ENCODE measurements at places on chromosomes 7 and 10.

GRCh38 chr10:992871-993270, 4.6 kb downstream of the GTPBP4 start:
- no peak for DNase-seq

- no peak for DNase-seq
These were observed 840.3 kb downstream of the CNTNAP2 start for GRCh38 chr7:146956853-146957252.

- no peak for DNase-seq
These were observed 17.2 kb downstream of the INHBA start for GRCh38 chr7:41685684-41686083.

DNA sequence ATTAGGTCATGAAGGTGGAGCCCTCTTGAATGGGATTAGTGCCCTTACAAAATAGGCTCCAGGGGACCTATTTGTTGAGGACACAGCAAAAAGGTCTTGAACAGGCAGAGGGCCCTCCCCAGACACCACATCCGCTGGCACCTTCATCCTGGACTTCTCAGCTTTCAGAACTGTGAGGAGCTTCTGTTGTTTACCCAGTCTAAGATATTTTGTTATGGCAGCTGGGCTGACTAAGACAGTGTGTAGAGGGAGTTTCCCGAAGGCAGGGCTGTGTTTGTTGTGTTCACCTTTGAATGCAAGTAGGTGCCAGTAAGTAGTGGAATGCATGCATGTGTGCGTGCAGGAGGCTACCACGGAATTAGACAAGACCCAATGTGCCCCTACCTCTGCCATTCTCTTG, 106.7 kb downstream of the PTPRE start:
- no peak for DNase-seq

DNA sequence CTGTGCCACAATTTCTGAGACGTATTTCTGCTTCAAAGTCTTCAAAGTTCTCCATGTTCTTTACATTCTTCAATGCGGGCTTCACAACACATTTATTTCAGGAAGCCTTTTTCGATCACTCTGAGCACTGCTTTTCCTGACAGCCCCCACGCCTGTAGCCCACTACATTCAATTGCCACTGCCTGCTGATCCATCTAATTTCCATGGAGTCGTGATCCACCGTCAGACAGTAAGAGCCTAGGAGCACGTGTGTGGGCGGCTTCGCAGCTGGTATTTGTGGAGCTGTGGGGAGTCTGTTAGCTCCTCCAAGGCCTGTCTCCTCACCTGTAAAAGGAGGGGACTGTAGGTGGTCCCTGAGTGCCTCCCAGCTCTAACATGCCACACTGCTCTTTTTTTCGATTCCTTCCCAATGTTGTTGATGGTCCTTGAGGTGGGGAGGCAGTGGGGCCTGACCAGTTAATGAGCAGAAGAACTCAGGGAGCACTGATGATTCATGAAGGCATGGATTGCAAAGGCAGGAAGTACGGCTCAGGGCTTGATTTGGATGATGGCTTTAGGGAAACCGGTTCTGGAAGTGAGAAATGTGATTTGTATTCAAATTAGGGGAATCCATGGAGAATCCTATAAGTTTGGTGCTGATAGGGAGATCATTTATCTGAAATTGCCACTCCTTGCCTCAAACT, 401.1 kb upstream of the PODXL start:
- no peak for DNase-seq

DNA sequence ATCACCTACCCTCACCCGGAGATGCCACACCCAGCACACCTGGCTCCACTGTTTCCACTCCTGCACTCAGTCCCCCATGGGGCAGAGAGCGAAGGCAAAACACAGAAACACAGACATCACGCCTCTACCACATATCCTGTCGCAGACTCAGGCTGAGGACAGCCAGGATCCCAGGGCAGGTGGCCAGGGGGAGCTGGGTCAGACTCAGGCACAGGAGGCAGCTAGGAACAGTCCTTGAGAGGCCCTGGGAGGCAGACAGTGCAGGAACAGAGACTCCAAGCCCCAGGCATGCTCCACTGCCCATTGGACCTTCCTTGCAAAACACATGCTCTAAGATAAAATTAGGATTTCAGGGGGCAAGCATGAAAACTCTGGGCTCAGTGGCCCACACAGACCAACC, 154.4 kb upstream of the C7orf33 start:
- DNase-seq, result no peak

DNA sequence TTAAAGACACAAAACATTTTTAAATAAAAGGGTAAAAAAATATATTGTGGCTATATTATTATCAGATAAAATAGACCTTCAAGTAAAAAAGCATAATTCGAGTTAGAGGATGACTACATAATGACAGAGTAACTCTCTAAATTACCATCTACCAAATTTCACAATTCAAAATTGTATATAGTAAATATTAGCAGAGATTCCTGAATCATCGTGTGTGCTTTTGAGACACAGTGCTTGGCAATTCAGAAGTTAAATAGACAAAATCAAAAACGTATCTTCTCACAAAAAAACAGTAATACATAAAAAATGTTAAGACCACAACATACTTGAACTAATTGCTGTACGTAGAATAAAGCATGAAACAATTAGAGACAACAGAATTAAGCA, 110.4 kb downstream of the AHR start:
- no peak for DNase-seq

GRCh38 chr7:80413383-80413945, 98.4 kb downstream of the GNAT3 start:
- DNase-seq, result no peak

DNA sequence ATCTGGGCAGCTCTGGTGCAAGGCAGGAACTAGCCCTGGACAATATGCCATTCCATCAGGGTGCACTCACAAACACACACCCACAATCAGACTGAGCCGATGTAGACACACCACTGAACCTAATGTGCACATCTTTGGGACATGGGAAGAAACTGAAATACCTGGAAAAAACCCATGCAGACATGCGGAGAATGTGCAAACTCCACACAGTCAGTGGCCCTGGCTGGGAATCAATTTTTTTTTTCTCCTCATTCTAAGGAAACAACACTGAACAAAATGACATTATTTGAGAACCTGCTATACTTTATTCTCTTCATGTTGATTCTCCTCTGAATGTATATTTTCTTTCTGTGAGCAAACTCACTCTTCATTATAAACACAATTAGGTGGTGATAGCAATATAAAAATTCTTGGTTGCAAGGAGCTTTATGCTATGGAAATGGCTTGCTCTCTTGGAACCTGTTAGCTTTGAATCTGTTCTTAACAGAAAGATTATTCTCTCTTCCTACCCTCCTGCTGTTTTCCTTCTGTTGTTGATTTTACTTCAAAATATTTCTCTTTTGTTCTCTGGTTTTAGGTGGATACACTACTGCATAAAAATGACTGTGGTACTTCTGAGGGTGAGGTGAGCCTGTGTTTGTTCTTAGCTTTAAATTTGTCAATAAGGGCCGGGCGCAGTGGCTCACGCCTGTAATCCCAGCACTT, 33.0 kb upstream of the MICU1 start:
- no peak for DNase-seq

GRCh38 chr10:60823324-60823723, 45.0 kb downstream of the CDK1 start:
- no peak for DNase-seq

DNA sequence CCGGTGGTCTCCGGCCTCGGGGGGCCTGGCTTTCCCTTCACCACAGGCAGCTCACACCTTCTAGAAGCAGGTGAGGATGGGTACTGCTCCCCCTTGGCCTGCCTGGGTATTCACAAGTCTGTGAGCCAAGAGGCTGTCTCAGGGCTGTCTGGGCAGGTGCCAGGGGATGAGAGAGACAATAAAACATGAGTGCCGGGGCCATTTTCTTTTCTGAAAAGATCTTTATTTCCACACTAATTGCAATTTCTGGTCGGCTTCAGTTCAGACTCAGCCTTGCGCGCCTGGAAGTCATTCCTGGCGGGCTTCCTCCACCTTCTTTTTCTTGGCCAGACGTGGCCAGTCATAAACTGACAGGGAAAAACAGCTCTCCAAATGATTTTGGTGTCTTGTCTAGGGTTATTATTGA, 171.2 kb downstream of the ARHGAP12 start:
- DNase-seq, result no peak

DNA sequence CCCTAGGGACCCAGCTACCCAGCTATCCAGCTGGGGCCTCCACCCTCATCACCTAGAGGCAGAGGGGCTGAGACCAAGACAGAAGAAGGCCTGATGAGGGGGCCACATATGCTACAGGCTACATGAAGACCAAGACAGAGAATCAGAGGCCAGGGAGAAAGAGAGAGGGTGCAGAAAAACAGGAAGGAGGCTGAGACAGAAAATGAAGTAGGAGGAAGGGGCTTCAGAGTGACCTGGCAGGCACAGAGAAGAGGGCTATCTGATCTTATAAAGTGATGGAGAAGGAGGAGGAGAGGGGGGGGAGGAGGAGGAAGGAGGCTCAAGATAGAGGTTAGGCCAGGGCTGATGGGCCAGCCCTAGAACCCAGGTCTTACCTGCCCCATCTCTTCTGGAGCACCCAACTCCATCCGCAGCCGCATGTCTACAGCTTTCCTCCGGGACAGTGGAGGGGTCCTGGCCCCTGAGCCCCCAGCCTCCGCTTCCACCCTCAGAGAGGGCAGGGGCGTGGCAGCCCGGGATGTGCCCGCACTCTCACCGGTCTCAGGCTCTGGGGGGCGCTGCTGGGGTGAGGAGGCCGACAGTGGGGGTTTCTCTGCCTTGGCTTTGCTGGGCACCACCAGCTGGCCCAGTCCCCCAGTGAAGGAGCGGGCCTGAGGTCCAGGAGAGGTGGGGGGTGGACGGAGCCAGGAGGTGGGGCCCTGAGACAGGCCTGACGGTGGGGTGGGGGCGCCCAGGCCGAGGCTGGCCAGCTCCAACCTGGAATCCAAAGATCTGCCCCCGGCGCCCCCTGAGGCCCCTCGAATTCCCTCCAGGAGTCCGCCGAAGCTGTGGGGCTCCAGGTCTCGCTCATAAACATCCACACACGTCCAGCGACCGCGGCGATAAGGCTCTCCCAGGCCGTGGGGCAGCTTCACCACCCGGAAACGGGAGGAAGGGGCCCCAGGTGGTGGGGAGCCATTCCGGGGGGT, 1.8 kb downstream of the TSC22D4 start:
- no peak for DNase-seq

- DNase-seq, result no peak
These were observed 1.4 kb downstream of the ENKUR start for GRCh38 chr10:25014579-25014978.

- no peak for DNase-seq
These were observed 25.2 kb upstream of the LSM8 start for GRCh38 chr7:118158766-118159165.

DNA sequence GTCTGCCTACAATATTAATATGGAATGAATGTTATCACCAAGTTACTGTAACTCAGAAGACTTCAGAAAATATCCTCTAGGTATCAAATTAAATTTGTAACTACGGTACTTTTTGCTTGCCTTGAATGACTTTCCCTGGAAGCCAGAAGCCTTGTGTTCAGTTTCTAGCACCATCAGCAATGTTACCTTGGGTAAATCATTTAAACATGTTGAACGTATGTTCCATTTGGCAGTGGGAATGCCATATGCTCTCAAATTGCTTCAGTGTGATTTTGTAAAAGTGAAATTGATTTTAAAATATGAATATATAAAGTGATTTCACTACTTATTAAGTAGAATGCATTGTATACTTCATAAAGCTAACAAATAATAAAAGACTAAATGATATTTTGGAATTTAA, 11.2 kb downstream of the RPA3 start:
- no peak for DNase-seq

GRCh38 chr10:89929282-89930026, 228.1 kb downstream of the KIF20B start:
- DNase-seq, result no peak

- no peak for DNase-seq
These were observed 13.5 kb downstream of the HERPUD2 start for GRCh38 chr7:35681231-35682029.

- DNase-seq, result no peak
These were observed 540.5 kb upstream of the FZD8 start for GRCh38 chr10:36182606-36183005.

DNA sequence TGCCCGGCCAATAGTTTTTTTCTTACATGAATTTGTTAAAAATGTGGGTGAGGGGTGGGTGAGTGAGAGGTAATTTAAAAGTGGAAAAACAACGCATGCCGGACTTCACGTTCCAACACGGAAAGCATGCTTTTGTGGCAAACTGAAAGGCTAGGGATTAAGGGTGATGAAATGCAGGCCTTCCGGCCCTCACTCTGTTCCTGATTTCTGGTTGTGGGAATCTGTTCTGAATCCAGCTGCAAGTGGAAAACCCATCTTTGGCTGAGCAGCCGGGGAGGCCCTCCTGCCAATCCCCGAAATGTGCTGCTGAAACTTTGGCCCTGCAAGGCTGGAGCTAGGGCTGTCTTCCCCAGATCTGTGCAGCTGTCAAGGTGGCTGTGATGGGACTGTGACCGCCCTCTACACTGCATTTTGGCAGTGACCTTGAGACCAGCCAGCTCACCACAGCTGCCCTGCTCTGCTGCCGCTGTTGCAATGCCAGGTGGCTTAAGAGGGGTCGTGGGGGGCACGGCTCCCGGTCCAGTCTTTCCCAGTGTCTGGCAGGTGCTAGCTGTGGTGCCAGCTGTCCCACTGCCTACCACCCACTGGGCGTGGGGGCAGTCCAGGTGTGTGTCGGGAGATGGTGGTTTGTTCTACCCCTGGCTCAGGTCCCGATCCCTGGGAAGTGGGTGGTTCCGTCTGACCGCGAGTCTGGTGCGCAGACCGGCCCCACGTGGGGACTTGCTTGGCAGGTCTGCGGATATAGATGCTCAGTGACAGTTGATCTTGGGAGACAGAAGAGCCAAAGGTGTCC, 39.0 kb downstream of the TET1 start:
- no peak for DNase-seq

- DNase-seq, result no peak
These were observed 249.6 kb upstream of the VWC2 start for GRCh38 chr7:49523870-49524269.

- DNase-seq, result no peak
These were observed 176.2 kb downstream of the RTKN2 start for GRCh38 chr10:62092301-62093030.

- DNase-seq, result no peak
These were observed 24.1 kb upstream of the ADCYAP1R1 start for GRCh38 chr7:31028006-31028405.

- no peak for DNase-seq
These were observed 971 bp downstream of the PRKG1 start for GRCh38 chr10:51075043-51075872.

- DNase-seq, result no peak
These were observed 3.1 kb upstream of the GOT1 start for GRCh38 chr10:99433378-99434020.

- no peak for DNase-seq
These were observed 6.9 kb downstream of the WEE2 start for GRCh38 chr7:141715018-141715417.

DNA sequence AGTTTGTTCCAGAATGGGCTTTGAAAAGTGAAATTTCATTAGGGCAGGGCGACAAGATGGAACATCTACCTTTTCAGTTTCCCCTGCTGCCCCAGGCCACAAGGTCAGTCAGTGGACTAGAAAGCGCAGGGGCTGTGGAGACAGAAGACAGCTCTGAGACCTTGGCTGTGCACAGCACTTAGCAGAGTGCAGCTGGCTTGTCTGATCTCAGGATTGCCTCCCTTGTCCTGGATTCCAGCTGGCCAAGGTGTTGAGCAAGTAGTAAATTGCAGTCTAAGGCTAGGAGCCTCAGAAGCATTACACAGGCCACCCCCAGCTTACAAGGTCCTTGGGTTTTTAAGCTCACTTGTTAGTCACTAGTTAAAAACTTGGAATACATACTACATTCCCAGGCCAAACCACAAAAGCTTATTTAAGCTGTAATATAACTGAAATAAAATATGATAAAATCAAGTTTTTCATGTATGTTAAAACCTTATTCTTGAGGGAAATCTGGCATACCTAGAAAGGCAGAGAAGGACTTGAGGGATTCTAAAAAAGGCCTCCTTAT, 67.3 kb upstream of the NPY start:
- DNase-seq, result no peak

Measured in activated gamma-delta T cell (primary cell).